ENCODE measurements at places on chromosomes 12 and 14.

GRCh38 chr14:64891839-64892375, 12.2 kb upstream of the SPTB start:
- no peak for DNase-seq

GRCh38 chr12:93365616-93366405, 11.9 kb upstream of the NUDT4 start:
- no peak for DNase-seq

GRCh38 chr12:52200086-52200780, 8.4 kb upstream of the KRT80 start:
- DNase-seq, result no peak

- no peak for DNase-seq
These were observed at the start of gene CCDC198 for GRCh38 chr14:57493467-57494181. Gene CCDC198, minus strand, starts transcription at chr14:57493857. Its CDS starts 142 bp downstream, at chr14:57493715.

- no peak for DNase-seq
These were observed 820 bp upstream of the FGF23 start for GRCh38 chr12:4380332-4380731.
